ENCODE measurements at places on chromosomes 16 and 17. TPM values are rescaled to one million over a fixed set of nuclear protein-coding genes. Genes with fewer than 3 reads are reported as not detected.
A peak's percentile ranks its signal among the peaks of the same experiment; 100 is the strongest.

MED13 gene
- 129 TPM for total RNA-seq

CLEC3A gene
- not detected for total RNA-seq

DNA sequence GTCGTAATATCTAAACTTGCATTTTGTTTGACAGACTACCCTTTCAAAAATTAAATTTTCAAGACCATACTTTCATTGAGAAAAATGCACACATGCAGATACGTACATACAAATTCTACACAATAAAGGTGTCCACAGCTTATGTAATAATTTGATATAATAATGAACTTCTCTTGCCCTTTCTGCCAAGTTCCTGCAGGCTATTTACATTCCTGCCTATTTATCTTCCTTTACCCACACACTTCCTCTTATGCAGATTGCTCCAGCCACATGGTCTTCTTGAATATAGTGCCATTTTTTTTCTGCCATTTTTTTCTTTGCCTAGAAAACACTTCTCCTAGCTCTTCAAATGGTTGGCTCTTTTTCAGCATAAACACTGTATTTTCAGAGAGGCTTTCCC is 826.9 kb upstream of the CDH8 start:
- H3K36me3 ChIP-seq, result no peaks in the 10 kb centered on the region
- DNase-seq, result no peak
- H3K27ac ChIP-seq, result no peak overlapping the region
- H3K27me3 ChIP-seq, result no peaks in the 10 kb centered on the region
- H3K4me1 ChIP-seq, result no peaks in the 10 kb centered on the region
- H3K4me3 ChIP-seq, result no peak overlapping the region

GRCh38 chr16:10137341-10137740 is 44.9 kb downstream of the GRIN2A start:
- no peak overlapping the region for H3K27ac ChIP-seq
- no peak for DNase-seq
- no peaks in the 10 kb centered on the region for H3K4me1 ChIP-seq
- no peak overlapping the region for H3K4me3 ChIP-seq
- H3K36me3 ChIP-seq, result no peaks in the 10 kb centered on the region

- H3K27ac ChIP-seq, result no peak overlapping the region
- peaks cover 14% of the 10 kb centered on the region for H3K4me1 ChIP-seq
- H3K27me3 ChIP-seq, result peaks cover 21% of the 10 kb centered on the region
- H3K4me3 ChIP-seq, result no peak overlapping the region
Observed at GRCh38 chr16:79662669-79663313, 62.3 kb upstream of the MAF start.

DNA sequence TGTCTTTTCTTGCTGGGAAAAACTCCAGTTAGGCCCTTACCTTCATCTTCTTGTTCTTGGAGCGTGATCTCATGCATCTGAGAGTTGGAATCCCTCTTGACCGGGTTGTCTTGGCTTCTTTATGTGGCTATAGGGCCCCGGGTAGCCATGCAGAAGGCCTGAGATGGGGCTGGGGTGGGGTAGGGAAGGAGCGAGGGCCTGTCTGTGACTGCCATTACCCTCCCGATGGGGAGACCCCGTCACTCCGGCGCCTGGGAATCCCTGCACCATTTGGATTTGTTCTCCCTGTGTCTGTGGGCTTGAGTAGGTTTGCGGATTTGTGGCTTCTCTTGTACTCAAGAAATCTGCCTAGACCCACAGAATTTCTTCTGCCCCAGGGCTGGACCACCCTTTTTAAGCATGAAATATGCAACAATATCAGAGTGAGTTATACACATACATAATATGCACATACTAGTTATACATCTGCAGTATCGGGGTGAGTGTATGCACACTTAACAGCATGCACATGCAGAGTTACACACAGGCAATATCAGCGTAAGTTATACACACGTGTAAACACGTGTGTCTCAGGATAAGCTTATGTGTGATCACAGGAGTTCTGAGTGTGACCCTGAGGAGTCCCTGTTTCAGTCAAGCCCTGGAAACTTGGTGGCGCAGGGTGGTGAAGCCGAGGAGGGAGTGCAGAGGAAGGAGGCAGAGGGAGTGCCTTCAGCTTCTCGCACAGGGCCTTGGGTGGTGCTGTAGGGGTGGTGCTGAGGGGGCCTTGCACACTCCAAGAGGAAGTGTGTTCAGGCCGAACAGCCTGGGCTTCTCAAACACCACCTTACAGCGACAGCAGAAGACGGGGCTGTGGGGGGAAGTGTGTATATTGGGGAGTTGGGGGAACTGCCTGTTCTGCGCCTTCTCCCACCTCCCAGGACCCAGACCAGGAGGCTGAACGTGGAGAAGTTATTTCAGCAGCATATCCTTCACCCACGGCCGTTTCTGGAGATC is 18.5 kb downstream of the CCDC42 start:
- no peak overlapping the region for H3K27ac ChIP-seq
- no peaks in the 10 kb centered on the region for H3K4me1 ChIP-seq
- no peaks in the 10 kb centered on the region for H3K36me3 ChIP-seq

DNA sequence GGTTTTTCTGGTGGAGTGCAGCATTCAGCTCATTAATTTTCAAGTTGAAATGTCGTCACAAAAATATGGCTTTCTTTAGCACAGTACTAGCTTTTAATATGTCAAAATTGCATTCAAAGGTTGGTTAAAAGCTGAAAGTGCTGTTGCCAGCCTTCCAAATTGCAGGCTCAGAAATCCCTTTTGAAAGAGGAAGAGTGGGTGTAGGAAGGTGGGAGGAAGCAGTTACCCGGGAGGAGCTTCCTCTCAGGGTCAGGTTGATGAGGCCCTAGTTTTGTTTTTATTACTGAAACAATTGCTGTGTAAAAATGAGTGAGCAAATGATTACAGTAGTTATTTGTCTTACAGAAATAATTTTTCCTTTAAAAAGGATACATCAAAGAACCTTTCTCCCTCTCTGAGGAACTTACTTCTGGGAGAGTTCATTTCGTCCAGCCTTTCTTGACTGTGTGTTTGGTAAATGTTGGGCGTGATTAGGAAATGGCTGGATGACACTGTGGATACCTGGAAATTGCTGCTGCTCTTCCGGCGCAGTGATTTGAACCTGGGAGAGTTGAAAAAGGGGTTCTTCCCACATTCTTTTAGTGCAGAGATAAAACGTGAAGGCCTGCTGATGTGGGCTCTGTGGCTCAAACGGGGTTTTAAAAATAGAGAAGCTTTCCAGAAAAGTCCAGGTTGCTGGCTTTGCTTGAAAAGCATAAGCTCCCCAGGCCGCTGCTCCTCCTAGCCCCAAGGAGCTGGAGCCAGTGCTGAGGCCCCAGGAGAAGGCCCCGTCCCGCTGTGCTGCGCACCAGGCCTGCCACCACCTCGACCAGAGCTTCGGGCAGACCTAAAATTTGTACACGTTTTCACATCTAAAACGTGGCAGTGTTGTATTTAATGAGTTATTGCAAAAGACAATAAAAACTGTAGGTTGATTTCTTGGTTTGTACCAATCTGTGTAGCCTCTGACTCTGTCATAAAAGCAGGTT is 41.7 kb downstream of the SEC14L1 start:
- no peaks in the 10 kb centered on the region for H3K36me3 ChIP-seq
- H3K27me3 ChIP-seq, result no peaks in the 10 kb centered on the region
- H3K4me3 ChIP-seq, result peak overlapping the region; percentile 78
- H3K4me1 ChIP-seq, result peaks cover 30% of the 10 kb centered on the region
- peak overlapping the region; percentile 82 for H3K27ac ChIP-seq

ZNF200 gene
- total RNA-seq, result 18.9 TPM

KRT20 gene
- not detected for total RNA-seq

- no peak overlapping the region for H3K27ac ChIP-seq
- H3K4me3 ChIP-seq, result no peak overlapping the region
- peaks cover 27% of the 10 kb centered on the region for H3K27me3 ChIP-seq
Observed at GRCh38 chr16:8600144-8600775, 9.9 kb upstream of the TMEM114 start.

GRCh38 chr16:79156761-79157160 is 443.8 kb downstream of the MAF start:
- DNase-seq, result no peak
- no peaks in the 10 kb centered on the region for H3K36me3 ChIP-seq
- no peak overlapping the region for H3K27ac ChIP-seq
- H3K27me3 ChIP-seq, result no peaks in the 10 kb centered on the region
- no peak overlapping the region for H3K4me3 ChIP-seq

GRCh38 chr16:51682905-51683304 is 531.8 kb upstream of the SALL1 start:
- no peak overlapping the region for H3K4me3 ChIP-seq
- H3K27ac ChIP-seq, result no peak overlapping the region
- no peaks in the 10 kb centered on the region for H3K4me1 ChIP-seq
- no peak for DNase-seq

DNA sequence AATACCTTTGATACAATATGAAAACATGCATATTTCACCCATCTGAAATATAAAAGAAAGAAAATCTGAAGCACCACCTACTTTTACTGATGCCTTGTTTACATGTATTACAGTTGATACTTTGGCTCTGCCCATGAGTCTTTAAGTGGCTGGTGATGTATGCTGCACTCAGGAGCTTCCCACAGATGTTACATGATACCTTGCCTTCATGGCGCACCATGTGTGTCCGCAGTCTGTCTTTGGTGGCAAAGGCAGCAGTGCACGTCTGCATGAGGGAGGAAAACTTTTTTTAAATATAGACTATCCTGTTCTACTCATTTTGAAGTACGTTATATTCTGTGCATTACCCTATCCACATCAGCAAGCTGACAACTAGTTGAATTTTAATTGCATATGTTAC is 7.5 kb downstream of the VEZF1 start:
- H3K27me3 ChIP-seq, result no peaks in the 10 kb centered on the region
- DNase-seq, result no peak
- H3K4me3 ChIP-seq, result no peak overlapping the region
- H3K36me3 ChIP-seq, result peaks cover 52% of the 10 kb centered on the region

GRCh38 chr16:7303660-7304200 is 28.9 kb upstream of the RBFOX1 start:
- no peak overlapping the region for H3K27ac ChIP-seq
- H3K36me3 ChIP-seq, result peaks cover 17% of the 10 kb centered on the region
- H3K4me3 ChIP-seq, result no peak overlapping the region
- peaks cover 28% of the 10 kb centered on the region for H3K27me3 ChIP-seq

DNA sequence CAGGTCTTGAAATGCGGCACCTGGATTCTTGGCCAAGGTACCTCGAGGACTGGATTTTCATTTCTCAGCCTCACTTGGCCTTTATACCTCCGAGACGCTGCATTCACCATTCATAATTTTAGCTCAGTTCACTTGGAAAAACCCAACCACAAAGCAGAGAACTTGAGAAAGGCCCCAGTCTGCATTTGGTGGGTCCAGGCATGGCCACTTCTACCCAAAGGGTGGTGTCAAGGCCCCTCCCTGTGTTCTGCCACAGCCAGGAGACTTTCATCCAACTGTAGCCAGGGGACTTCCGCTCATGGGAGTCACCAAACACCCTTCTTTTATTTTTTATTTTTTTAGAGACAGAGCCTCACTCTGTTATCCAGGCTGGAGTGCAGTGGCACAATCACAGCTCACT is 14.7 kb upstream of the TVP23A start:
- no peak overlapping the region for H3K4me3 ChIP-seq
- peaks cover 8% of the 10 kb centered on the region for H3K27me3 ChIP-seq
- DNase-seq, result no peak
- peaks cover 30% of the 10 kb centered on the region for H3K4me1 ChIP-seq

GDE1 gene
- 29.3 TPM for total RNA-seq

GRCh38 chr16:63458846-63459245 is 1422.6 kb upstream of the CDH8 start:
- peaks cover 18% of the 10 kb centered on the region for H3K36me3 ChIP-seq
- no peaks in the 10 kb centered on the region for H3K27me3 ChIP-seq
- H3K4me1 ChIP-seq, result no peaks in the 10 kb centered on the region
- DNase-seq, result no peak
- no peak overlapping the region for H3K4me3 ChIP-seq

- H3K27me3 ChIP-seq, result peaks cover 33% of the 10 kb centered on the region
- no peaks in the 10 kb centered on the region for H3K36me3 ChIP-seq
- no peak for DNase-seq
- no peak overlapping the region for H3K27ac ChIP-seq
- no peak overlapping the region for H3K4me3 ChIP-seq
- no peaks in the 10 kb centered on the region for H3K4me1 ChIP-seq
Observed at GRCh38 chr17:5825717-5826330, 241.5 kb upstream of the NLRP1 start.

- peaks cover 44% of the 10 kb centered on the region for H3K27me3 ChIP-seq
- H3K4me1 ChIP-seq, result no peaks in the 10 kb centered on the region
- DNase-seq, result no peak
- H3K4me3 ChIP-seq, result no peak overlapping the region
- no peaks in the 10 kb centered on the region for H3K36me3 ChIP-seq
Observed at GRCh38 chr16:80151722-80152111, 389.1 kb upstream of the DYNLRB2 start.

DNA sequence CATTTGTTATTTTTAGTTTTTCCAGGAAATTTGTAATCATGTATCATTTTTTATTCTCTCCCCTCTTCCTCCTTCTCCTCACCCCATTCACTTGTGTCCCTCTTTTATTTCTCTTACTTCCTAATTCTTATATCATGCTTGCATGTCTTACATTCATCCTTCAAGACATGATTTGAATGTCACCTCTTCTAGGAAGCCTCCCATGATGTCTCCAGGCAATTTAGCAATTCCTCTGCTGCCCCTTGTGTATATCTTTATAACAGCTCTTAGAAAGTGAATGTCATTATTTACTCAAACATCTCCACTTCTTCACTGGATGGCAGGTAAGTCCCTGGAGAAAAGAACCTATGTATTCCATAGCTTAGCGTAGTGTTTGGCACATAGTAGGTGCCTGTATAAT is 7.8 kb downstream of the HNF1B start:
- no peaks in the 10 kb centered on the region for H3K4me1 ChIP-seq
- H3K4me3 ChIP-seq, result no peak overlapping the region
- H3K27me3 ChIP-seq, result peaks cover 57% of the 10 kb centered on the region

- no peaks in the 10 kb centered on the region for H3K4me1 ChIP-seq
- no peaks in the 10 kb centered on the region for H3K27me3 ChIP-seq
- no peak overlapping the region for H3K27ac ChIP-seq
- DNase-seq, result no peak
Observed at GRCh38 chr16:8173111-8173644, 417.1 kb downstream of the TMEM114 start.

- H3K4me1 ChIP-seq, result no peaks in the 10 kb centered on the region
- no peaks in the 10 kb centered on the region for H3K36me3 ChIP-seq
- peaks cover 5% of the 10 kb centered on the region for H3K27me3 ChIP-seq
- no peak overlapping the region for H3K27ac ChIP-seq
Observed at GRCh38 chr17:72388765-72389473, 268.1 kb downstream of the SOX9 start.

GRCh38 chr17:35051183-35051578 is 12.3 kb downstream of the RFFL start:
- H3K36me3 ChIP-seq, result peaks cover 21% of the 10 kb centered on the region
- H3K4me3 ChIP-seq, result peak overlapping the region; percentile 80
- no peak for DNase-seq
- peak overlapping the region; percentile 85 for H3K27ac ChIP-seq
- H3K27me3 ChIP-seq, result no peaks in the 10 kb centered on the region

ZNF624 gene
- total RNA-seq, result 4.2 TPM

LPO gene
- not detected for total RNA-seq

KRTAP17-1 gene
- not detected for total RNA-seq

- H3K4me3 ChIP-seq, result no peak overlapping the region
- no peaks in the 10 kb centered on the region for H3K27me3 ChIP-seq
- no peaks in the 10 kb centered on the region for H3K36me3 ChIP-seq
- no peak for DNase-seq
- H3K27ac ChIP-seq, result no peak overlapping the region
Observed at GRCh38 chr17:78986649-78987328, 7.1 kb upstream of the LGALS3BP start.

- no peaks in the 10 kb centered on the region for H3K27me3 ChIP-seq
- no peak for DNase-seq
- H3K4me1 ChIP-seq, result peaks cover 39% of the 10 kb centered on the region
Observed at GRCh38 chr16:87731607-87732006, 34.2 kb downstream of the KLHDC4 start.

All from natural killer cell treated with Interleukin-12 subunit alpha and Interleukin-12 subunit beta and Interleukin-15 and Interleukin-18, amount 100 ng/mL, for 72 hours (primary cell).